ENCODE measurements at places on chromosomes 5 and 9.

GRCh38 chr5:1890296-1890695 lies 7.6 kb upstream of the IRX4 start:
- DNase-seq, result no peak

DNA sequence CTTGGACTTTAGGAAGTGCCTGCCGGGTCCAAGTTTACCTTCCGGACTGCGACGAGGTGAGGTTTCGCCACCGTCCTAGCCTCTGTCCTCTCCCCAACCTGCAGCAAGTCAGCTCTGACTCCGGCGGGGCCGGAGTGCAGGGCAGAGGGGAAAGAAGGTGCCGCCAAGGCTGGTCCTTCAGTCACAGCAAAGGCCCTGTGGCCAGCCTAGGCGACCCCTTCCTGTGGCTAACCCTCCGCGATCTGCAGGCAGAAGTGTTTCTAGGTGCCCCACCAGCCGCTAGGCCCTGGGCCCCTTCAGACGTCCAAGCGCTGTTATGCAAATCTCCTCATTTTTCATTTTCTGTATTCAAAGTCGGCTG lies 11.1 kb upstream of the NKX2-5 start:
- no peak for DNase-seq

GRCh38 chr9:131670247-131671132 lies 69.4 kb downstream of the RAPGEF1 start:
- no peak for DNase-seq

DNA sequence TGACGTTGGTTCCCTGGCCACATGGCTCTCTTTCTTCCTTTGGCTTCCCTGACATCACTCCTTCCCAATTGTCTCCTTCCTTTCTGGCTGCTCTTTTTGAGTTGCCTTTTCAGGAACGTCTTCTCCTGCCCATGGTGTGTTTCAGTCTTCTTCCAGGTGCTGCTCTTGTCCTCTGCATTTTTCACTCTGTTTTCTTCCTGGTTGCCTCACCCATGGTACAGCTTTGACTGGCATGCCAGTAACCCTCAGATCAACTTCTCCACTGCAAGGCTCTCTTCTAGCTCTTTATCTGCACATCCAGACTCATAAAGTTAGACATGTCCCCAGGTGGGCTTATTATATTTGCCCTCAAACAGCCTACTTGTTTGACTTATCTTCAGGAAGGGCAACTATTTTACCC lies 91.0 kb upstream of the ANKH start:
- DNase-seq, result no peak

GRCh38 chr9:112680731-112681402 lies 37.0 kb downstream of the INIP start:
- no peak for DNase-seq

DNA sequence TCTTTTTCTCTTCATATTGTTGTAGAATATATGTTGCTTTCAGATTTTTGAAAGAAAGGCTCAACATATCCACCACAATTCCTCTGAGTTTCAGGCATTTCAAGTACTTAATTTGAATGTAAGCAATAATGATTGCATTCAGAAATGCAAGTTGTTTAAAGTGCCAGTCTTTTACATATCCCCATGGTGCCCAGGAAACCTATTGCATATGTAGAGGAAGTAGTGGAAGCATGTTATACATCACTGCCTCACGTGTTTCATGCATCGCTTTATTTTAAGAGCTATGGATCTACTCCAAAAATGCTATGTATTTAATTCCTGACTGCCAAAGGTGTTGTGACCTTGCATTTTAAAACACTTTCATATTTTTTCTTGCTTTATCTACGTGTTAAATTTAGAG lies 28.1 kb downstream of the CPEB4 start:
- no peak for DNase-seq

GRCh38 chr9:94630833-94631232 lies 8.5 kb downstream of the FBP1 start:
- DNase-seq, result no peak

GRCh38 chr5:17185773-17186172 lies 31.7 kb upstream of the BASP1 start:
- DNase-seq, result no peak

DNA sequence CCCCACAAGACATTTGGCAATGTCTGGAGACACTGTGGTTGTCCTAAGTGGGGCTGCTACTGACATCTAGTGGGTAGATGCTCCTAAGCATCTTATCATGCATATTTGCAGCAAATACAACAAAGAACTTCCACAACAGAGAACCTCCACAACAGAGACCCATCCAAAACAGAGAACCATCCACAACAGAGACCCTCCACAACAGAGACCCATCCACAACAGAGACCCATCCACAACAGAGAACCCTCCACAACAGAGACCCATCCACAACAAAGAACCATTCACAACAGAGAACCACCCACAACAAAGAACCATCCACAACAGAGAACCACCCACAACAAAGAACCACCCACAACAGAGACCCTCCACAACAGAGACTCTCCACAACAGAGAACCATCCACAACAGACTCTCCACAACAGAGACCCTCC lies 32.8 kb downstream of the ARPC5L start:
- no peak for DNase-seq

DNA sequence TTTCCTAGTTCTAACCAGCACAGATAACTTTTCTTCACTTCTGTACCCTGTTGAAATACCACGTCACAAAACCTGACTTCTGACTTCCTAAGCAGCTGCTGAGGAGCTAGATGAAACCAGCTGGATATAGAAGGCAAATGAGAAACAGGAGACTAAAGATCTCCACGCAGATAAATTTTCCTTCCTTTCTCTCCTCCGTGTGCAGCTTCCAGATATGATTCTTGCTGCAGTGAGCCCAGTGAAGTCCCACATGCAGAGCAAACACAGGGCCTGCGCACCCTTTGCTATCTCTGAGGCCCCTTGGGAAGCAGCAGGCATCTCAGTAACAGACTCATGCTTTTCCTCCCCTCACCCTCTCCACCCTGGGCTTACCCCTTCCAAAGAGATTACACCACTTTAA lies 1638.3 kb downstream of the MAT2B start:
- DNase-seq, result no peak

DNA sequence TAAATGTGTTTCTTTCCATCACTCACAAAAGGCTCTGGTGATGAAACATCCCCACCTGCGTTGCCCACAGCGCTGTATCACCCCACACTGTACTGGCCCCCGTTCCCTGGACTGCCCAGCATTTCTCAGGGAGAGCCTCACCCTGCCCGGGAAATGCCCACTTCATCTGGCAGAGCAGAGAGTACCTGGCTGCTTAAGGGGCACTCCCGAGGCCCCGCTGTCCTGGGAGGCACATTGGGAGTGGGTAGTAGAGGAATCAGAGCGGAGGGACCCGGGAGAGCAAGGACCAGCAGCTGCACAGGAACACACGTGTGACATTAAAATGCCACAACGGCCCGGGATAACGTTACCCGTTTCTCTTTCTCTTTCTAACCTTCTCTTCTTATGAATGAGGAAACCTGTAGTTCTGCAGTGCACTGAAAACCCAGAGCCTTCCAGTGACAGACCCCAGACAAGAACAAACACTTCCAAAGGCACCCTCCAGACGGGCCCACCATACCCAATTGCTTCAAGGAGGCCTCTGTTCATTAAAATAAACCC lies 110.0 kb downstream of the ROR2 start:
- DNase-seq, result no peak

DNA sequence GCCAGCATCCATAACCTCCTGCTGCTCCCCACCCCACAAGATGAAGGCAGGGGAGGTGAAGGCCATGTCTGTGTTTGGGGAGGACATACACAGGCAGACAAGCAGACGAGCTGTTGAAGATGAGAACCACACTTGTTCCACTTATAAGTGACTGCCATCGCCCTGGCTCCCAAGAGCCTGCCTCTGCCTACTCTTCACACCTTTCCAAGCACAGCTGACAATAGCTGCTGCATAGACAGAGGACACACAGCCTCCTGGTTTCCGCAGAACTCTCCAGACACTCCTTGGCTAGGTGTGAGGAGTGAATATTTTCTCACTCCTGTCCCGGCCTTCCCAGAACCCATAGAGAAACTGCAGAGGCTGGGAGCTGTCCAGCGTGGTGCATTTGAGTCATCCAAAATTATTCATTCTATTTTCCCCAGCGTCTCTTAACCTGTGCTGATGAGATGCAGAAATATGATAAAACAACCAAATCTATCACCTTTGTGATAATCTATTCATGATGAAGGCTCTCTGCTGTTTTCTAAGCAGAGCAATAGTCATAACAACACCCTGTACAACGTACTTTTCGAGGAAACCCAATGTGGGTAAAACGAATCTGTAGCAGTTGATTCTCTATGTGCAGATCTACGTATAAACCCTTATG lies 24.7 kb downstream of the KLF9 start:
- DNase-seq, result no peak

DNA sequence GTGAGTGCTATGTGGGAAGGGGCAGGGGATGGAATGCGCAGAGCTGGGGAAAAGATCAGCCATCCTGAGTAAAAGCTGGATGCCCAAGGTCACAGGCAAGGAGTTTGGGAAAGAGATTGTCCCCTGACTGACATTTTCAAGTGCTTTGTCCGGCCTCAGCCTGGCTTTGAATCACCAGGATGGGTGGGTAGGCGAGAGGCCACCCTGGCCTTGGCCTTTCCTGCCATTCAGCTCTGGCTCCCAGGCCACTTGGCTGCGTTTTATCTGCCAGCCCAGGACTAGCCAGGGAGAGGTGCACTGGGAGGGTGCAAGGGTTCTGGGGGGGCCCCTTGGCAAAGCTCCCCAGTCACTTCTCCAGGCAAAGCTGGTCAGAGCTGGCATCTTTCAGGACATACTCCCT lies 37.4 kb upstream of the SYNPO start:
- DNase-seq, result no peak

GRCh38 chr9:82805027-82805426 lies 257.9 kb downstream of the RASEF start:
- peak; percentile 21 for DNase-seq

DNA sequence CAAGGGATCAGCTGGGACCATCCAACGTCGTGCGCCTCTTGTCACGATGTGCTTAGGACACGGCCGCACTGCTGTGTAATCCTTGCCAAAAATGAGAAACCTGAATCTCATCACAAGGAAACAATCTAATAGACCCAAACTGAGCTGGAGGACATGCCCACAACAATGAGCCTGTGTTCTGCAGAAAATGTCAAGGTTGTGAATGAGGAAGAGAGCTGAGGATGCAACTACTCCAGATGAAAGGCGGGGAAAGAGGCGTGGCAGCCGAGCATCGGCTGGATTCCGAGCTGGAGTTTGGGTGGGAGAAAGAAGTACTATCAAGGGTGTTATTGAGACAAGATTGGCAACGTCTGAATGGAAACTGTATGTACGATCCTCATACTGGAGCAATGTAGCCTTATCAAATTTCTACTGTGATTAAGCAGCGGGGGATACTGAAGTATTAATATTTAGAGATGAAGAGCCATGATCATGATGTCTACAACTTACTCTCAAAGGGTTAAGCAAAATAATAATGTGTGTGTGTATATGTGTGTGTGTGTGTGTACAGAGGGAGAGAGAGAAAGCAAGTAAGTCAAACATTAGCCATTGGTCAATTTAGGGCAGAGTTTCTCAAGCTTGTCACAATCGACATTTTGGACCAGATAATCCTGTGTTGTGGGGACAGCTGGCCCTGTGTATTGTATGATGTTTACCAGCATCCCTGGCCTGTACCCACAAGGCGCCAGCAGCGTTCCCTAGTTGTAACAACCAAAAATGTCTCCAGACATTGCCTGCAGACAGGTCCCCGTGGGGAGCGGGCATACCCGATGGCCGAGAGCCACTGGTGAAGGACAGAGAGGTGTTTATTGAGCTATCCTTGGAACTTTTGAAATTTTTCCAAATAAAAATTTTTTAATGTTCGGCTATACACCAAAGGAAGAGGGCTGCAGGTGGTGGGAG lies 46.5 kb downstream of the DUSP1 start:
- no peak for DNase-seq

DNA sequence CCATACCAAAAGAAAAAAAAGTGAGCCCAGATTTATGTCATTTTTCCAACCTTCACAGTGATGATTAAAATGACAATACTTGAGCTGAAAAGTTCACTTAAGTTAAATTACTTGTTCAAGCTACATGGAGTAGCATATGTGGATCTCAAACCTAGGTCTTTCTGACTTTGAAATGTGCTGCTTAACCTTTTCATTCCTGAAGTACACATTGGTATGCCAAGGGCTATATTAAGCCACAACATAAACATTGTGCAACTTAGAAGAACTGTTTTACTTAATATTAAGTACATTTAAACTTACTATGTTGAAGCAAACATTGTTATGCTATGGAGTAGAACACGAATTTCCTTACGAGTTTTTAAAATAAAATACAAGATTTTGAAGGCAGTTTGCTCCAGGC lies 105.0 kb downstream of the GIN1 start:
- DNase-seq, result no peak

- no peak for DNase-seq
These were observed 164.1 kb upstream of the ZNF618 start for GRCh38 chr9:113712053-113712452.

GRCh38 chr5:151751091-151751490 lies 7.3 kb downstream of the ATOX1 start:
- no peak for DNase-seq

- DNase-seq, result no peak
These were observed 334.0 kb downstream of the ASTN2 start for GRCh38 chr9:117080765-117081390.

DNA sequence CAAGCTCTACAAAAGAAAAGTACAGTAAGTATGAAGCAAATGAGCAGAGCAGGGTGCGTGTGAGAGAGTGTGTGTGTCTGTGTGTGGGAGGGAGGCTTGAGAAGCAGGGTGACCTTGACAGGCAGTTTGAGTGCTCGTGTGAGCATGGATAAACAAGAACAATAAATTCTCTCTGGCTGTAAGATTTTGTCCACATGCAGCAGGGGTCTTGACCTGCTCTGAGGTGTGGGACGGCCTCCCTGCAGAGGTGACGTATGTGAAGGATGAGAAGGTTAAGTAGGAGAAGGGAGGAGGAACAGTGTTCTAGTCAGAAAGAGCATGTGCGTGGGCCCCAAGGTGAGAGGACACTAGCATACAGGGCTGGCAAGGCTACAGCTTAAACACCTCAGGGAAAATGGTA lies 49.0 kb downstream of the SPTLC1 start:
- no peak for DNase-seq

GRCh38 chr5:35185518-35185917 lies 44.8 kb downstream of the PRLR start:
- no peak for DNase-seq

DNA sequence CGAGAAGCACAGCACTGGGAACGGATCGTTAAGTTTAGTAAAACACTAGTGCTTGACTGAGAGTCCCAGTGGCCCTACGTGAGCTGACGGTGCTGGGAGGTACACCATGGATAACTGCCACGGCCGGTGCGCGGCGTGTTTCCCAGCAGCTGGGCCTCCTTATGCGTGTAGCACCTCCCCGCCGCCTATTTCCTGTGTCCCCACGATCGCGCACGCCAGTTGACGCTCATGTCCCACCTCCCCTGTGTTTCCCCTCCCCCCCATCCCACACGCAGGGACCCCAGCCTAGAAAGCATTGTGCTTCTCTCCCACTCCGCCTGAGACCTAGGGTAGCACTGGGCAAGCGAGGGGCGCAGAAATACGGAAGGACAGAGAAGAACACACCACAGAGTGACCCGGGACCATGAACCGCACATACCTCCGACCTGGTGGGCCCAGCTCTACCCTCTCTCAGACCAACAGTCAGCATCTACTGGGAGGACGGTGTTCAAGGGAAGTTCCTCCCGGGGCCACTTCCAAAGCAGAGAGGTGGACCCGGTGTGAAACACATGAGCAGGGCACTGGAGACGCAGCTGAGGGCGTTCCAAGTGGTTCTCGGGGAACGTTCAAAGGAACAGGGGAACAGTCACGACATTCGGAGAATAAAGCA lies 45.6 kb downstream of the DBH start:
- DNase-seq, result no peak
